CD4-positive, alpha-beta memory T cell (primary cell): ENCODE measurements at places on chromosomes 13 and 19. TPM values are rescaled to one million over a fixed set of nuclear protein-coding genes. Genes with fewer than 3 reads are reported as not detected.

Gene ZNF814
- 32.3 TPM for total RNA-seq

Gene SMIM44
- total RNA-seq: not detected

Gene ZNF600
- 43.3 TPM for total RNA-seq

Gene CAPN12
- total RNA-seq: 19.5 TPM

Gene PCP2
- 5.7 TPM for total RNA-seq

Gene RDH8
- total RNA-seq: not detected

DNA sequence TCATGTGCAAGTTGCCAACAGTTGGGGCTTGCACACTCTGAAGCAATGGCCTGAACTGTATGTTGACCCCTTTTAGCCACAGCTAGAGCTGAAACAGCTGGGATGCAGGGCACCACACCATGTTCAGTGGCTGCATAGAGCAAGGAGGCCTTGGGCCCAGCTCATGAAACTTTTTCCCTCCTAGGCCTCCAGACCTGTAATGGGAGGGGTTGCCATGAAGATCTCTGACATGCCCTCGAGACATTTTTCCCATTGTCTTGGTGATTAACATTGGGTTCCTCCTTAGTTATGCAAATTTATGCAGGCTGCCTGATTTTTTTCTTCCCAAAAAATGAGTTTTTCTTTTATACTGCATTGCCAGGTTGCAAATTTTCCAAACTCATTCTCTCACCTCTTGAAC lies 165.1 kb upstream of the PRR20A start:
- DNase-seq: no peak

DNA sequence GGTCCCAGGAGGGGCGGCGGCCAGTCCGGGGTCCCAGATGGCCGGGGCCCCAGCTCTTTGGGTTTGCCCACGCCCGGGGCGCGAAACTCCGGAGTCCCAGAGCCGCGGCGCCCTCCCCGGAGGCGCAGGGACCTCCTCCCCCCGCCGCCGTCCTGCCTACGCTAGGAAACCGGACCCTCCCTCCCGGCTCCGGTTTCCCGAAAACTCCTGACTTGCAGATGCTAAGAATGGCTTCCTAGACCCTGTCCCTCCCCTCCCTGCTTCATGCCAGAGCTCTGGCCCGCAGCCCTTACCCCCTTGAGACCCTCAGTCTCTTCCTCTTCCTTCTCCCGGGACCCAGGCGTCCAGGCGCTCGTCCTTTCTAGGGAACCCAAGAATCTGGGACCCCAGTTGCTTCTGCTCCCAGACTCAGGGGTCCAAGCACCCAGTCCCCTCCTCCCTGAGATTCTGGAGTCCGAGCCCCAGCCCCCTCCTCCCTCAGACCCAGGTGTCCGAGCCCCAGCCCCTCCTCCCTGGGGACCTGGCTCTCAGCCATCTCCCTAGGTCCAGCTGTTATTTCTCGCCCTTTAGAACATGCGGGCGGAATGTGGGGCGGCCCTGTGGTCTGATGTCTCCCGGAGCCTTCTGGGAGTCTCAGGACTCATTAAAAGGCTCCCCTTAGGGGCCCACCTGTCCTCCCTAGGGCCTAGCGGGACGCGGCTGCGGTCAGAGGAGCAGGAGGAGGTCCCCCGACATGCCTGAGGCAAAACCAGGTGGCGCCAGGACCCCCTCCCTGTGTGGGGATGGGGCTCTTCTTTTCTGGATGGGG lies at the start of gene MYBPC2:
Gene MYBPC2 (plus strand): TSS at position 672 of the 808 bp plus-strand sequence. CDS start 62 bp downstream, at position 734.
- DNase-seq: no peak

DNA sequence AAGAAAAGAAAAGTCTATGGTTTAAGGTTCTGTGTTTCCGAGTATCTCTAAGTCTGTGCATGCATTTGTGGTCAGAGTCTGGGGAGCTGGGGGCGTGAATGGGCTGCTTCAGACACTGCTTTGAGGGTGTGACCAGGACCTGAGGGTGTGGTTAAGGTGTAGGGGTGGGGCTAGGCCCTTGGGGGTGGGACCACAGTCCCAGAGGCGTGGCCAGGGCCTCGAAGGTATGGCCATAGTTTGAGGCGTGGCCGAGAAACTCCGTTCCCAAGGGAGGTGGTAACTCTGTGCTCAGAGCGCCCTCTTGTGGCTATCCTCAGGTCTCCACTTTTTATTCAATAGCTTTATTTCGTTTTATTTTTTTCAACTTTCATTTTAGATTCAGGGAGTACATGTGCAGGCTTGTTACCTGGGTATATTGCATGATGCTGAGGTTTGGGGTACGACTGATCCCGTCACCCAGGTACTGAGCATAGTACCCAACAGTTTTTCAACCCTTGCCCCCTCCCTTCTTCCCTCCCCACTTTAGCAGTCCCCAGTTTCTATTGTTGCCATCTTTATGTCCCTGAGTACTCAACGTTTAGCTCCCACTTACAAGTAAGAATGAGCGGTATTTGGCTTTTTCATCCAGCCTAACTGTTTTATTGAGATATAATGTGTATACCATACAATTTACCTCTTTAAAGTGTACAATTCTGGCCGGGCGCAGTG lies 7.0 kb upstream of the CBLC start:
- DNase-seq: peak; percentile 95

DNA sequence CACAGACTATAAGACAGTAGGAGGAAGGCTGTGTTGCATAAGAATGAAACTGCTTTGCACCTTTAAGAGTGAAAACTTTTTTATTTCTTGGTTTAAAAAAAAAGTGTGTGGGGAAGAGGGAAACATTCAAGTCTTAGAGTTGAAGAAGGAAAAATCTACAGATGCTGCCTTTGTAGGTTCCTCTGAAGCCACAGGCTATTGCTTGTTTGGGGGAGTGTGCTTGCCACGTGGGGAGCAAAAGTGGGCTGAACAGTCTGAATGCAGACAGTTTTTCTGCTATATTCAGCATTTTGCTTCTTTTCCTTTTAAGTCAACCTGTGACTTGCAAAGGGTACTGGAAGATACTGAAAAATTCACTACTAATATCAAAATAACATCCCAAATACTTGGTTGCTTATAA lies 36.9 kb downstream of the EFNB2 start:
- DNase-seq: no peak

DNA sequence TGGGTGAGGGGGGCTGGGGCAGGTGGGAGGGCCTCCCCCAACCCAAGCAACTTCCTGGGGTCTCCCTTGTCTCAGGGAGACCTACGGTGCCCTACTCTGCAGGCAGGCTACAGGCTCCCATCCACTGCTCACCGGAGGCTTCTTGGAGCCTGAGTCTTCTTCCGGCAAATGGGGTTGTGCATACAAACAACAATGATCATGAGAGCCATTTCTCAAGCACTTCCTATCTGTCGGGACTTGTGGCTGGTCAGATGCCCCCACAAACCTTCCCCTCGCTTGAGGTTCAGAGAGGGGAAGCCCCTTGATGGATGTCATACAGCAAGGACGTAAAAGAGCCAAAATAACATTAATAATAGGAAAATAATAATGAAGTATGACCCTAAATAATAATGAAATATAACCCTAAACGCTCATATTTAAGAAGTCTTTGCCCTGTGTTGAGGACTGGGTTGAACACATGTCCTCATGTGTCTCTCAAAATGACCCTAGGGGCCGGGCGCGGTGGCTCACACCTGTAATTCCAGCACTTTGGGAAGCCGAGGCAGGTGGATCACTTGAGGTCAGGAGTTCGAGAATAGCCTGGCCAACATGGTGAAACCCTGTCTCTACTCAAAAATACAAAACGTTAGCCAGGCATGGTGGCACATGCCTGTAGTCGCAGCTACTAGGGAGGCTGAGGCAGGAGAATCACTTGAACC lies 727 bp downstream of the CD37 start:
- peak; percentile 42 for DNase-seq

- DNase-seq: no peak
These were observed 156.2 kb downstream of the SIPA1L3 start for GRCh38 chr19:38062959-38063761.

DNA sequence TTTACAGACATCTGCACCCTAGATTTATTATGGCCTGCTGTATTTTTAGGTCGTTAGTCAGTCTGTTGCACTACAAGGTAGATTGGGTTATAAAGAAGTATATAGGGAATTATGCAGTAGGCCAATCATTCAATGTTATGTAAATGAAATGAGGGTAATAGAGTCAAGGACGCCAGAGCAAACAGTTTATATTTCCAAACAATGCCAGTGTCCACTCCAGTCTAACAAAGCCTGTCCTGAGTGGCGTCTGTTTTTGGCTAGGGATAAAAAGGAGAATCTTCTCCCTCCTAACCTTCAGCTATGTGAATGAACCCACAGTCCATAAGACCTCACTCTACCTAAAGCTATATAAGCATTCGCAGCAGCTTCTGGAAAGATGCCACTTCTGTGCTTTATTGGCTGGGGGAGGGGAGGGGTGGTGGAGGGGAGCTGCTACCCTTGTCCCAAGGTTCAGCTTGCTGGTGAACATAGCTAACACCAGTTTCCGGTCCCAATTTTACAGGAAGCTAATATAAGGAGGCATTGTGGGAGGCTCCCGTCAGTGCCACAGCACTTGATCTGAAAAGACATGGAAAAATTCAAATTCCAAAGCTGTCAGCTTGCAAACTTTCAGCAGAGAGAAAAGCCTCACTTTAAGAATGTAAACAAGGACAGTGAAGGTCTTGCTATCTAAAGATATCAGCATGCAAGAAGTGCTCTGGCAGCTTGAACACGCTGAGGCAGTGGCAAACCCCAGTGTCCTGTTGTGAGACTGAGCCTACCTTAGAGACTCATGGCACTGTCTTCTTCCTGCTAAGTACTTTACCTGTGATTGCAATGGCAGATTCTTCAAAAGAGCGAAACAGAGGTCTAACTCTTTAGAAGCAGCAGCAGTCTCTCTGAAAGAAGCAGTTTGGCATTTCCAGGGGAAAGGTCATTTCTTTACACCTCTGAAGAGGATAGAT lies 369.9 kb downstream of the PCDH9 start:
- DNase-seq: no peak

DNA sequence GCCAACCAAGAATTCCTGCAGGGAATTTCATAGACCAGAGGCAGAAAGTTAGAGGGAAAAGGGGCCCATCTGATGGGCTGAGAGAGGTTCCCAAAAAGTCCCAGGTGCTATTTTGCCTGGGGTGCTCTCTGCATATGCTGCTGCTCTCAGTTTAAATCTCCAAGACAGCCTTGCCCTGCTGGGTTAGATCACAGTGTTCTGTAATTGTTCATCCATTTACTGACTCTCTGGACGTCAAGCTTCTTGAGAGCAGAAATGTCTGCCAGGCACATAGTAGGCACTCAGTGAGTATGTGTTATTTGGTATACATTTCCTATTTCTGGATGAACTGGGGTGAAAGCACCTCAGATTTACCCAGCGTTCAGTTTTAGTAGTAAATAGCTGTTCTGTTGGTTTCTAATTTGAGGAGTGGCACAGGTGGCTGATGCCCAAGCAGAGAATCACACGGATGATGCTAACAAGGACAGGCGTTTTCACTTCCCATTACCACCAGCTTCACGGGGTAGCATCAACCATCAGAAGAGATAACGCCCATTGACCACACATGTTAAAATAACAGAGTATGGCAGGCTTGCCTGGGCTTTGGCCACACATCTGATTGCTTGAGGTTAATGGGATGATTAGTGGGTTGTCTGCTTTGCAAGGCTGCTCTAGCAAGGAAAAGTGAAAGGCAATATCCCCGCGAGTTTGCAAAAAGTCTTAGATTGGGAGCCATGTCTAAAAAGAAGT lies 161.1 kb downstream of the SLC7A1 start:
- DNase-seq: no peak

DNA sequence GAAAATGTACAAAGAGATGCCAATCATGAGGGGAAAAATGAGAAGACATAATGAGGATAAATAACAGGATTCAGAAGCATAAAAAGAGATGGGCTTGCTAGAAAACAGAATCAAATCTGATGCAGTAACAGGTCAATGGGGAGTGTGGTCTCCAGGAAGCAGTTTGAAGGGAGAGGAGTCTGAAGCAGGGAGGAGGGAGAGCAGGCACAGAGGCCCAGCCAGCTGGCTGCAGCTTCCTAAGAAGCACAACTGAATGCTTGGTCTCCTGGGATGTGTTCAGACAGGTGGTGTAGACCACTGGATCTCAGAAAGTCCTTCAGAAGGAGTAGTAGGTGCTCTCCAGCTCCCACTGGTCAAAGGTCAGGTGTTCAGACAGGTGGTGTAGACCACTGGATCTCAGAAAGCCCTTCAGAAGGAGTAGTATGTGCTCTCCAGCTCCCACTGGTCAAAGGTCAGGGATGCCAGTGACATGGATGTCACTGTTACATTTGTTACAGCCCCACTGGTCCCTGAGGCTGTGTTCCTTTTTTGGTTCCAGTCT lies 68.3 kb upstream of the UBAC2 start:
- DNase-seq: no peak

DNA sequence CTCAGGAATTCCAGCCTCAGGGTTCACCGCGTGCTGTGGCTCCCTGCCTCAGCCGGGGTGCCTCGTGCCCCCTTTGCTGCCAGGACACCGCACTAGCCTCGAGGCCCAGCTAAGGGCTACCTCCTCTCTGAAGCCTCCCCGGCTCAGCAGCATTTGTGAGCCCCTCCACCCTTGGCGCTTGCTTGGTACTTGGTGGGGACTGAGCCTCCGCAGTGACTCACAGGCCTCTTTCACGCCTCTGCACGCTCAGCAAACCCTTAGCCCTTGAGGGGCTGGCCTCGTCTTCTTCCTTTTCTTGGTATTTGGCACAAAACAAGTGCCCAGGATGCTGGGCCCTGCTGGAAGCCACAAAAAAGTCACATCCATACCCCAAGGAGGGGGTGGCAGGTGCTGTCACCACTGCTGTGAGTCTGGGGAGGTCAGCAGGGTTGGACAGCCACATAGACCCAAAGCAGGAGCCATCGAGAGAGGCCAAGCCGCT lies 85.4 kb upstream of the TM9SF2 start:
- no peak for DNase-seq

DNA sequence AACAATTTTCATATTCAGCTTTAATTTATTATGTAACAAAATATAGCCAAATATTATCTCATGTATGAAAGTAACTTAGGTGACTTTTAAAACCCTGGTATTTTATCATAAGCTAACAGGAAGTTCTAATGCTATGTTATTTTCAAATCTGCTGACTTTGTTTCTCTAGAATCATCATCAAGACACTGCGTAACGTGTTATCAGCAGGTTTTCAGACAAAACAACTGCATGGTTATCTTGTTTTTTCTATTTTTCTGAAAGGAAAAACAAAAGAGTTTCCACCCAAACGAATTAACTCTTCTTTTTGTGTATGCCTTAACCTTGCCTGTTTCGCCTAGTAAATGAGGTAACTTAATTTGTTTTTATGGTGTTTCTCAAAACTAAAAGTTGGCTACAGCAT lies 156.3 kb downstream of the TBC1D4 start:
- DNase-seq: no peak

DNA sequence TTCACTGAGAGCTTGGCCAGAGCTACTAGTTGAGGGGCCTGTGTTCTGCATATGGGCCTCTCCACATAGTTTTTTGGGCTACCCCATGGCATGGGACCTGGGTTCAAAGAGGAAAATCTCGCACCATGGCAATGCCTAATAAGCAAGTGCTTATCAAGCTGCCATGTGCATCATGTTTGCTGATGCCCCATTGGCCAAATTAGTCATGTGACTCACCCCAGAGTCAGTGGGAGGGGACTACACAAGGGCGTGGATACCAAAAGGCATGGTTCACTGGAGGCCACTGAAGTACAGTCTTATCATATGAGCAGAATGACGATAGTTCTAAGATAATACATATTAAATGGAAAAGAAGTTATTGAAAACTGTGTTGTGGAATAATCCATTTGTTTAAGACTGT lies 214.8 kb downstream of the LMO7 start:
- DNase-seq: no peak

GRCh38 chr19:15045506-15045905 lies 3.8 kb upstream of the CASP14 start:
- no peak for DNase-seq

GRCh38 chr19:37655301-37655688 lies at the start of gene ZFP30:
Gene ZFP30, minus strand, starts transcription at chr19:37655465. Its CDS starts 7,643 bp downstream, at chr19:37647822.
- DNase-seq: peak; percentile 82
